Stimulated activated naive CD4-positive, alpha-beta T cell treated with Interleukin-2 at 50 U/mL for 16 hours (primary cell): ENCODE measurements at places on chromosomes 1 and 21.

DNA sequence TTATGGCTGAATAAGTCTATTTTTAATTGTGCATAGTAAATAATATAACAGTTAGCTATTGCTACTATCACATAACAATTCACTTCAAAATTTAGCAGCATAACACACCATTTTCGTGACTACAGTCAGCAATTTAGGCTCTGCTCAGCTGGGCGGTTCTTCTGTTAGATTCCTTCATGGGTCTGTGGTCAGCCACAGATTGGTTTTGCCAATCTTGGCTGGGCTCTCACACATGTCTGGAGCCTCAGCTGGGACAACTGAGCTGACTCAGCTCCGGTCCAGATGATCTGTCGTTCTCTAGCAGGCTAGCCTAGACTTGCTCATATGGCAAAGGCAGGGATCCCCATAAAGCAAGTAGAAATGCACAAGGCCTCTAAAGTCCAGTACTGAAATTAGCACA is 15.1 kb upstream of the CDC42BPA start:
- DNase-seq: no peak

GRCh38 chr1:36162680-36163239 is 6.8 kb downstream of the MAP7D1 start:
- no peak for DNase-seq

- no peak for DNase-seq
Measured at GRCh38 chr1:150309758-150310508, 11.4 kb upstream of the PRPF3 start.

- no peak for DNase-seq
Measured at GRCh38 chr1:232822530-232822929, 17.3 kb downstream of the MAP10 start.

DNA sequence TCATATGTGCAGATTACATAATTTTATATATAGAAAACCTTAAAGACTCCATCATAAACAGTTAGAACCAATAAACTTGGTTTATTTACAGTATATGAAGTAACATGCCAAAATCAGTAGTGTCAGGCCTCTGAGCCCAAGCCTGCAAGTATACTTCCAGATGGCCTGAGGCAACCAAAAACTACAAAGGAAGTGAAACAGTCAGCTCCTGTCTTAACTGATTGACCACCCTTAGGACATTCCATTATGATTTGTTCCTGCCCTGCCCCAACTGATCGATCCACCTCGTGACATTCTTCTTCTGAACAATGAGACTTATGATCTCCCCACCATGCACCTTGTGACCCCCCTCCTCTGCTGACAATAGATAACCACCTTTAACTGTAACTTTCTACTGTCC is 630.3 kb downstream of the AMY1C start:
- DNase-seq: no peak

- DNase-seq: no peak
Measured at GRCh38 chr1:152795686-152796085, 835 bp upstream of the LCE1D start.

DNA sequence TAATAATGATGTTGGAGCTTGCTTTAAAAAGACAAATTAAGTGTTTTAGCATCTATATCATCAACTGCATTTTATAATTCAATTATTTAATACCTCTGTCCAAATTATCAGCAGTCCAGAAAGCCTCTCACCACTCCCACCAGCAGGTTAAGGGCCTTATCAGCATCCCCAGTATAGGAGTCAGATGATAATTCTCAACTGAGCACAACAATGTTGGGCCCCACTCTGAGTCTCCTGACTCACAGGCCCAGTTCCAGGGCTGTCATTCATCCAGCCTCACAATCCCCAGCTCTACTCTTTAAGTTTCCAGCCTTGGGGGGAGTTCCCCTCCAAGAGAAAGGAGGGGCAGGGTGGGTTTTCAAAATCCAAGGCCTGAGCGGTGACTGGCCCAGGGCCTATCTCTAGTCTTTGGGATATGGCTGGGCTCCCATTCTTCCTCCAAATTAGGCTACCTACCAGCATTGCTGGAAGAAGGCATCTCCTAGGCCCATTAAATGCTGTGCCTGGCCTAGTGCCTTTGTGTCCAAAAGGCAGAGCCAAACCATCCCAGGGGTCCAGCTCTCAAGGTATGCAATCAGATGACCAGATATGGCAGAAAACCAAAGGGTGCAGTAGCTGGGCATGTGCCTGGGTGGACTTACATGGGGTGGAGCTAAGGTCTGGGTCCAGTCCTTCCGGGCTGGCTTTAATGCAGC is 134.1 kb downstream of the GLUL start:
- no peak for DNase-seq

- no peak for DNase-seq
Measured at GRCh38 chr1:206449565-206449964, 20.7 kb upstream of the IKBKE start.

DNA sequence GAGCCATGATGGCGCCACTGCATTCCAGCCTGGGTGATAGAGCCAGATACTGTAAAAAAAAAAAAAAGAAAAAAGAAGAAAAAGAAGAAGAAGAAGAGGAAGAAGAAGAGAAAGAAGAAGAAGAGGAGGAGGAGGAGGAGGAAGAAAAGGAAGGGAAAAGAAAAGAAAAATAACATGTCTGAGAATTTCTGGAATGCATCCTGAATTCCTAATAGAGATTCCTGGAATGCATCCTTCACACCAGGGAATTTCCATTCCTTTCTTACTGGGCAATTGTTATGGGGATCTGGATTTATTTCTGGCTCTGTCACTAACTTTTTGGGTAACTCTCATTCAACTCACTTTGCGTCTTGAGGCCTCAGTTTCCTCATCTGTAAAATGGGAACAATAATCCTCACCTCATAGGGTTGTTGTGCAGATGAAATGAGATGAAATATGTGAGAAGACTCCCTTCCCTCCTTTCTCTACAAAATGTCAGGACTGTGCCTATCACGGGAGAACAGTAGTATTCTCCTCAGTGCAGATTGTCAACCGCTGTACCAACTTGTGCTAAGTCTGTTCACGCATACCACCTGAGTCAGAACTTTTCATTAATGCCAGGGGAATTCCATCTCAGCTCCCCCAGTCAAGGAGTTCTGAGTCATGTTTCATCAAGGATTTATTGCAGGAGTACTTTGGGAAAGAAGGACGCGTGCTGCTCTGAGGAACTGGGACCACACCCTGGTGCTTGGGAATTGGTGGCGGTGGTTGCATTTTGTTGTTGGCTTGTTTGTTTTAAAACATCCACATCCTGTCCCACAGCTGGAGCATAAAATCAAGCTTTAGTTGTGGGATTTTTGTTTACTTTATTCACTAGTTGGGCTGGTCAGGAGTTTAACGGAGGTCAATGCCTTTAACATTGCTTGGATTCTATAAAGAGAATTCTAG is 42.4 kb upstream of the ROR1 start:
- DNase-seq: no peak

DNA sequence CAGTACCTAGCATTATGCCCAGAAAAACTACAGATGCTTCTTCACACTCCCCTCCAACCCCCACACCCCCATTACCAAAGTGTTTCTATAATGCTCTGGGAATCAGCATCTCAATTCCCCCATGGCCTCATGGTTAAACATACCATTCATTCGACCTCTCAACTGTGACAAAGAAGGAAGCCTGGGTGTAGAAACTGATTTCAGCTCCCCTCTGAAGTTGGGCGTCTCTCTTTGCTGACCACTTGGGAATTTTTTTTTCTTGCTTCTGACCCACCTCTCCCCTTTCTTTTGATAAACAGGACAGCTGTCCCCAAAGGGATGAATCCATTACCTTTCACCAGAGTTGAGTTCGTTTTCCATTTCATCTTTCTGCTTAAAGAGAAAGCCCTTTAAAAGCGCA is 116.4 kb upstream of the HOOK1 start:
- DNase-seq: no peak

GRCh38 chr1:199272628-199273086 is 633.8 kb downstream of the PTPRC start:
- DNase-seq: no peak

DNA sequence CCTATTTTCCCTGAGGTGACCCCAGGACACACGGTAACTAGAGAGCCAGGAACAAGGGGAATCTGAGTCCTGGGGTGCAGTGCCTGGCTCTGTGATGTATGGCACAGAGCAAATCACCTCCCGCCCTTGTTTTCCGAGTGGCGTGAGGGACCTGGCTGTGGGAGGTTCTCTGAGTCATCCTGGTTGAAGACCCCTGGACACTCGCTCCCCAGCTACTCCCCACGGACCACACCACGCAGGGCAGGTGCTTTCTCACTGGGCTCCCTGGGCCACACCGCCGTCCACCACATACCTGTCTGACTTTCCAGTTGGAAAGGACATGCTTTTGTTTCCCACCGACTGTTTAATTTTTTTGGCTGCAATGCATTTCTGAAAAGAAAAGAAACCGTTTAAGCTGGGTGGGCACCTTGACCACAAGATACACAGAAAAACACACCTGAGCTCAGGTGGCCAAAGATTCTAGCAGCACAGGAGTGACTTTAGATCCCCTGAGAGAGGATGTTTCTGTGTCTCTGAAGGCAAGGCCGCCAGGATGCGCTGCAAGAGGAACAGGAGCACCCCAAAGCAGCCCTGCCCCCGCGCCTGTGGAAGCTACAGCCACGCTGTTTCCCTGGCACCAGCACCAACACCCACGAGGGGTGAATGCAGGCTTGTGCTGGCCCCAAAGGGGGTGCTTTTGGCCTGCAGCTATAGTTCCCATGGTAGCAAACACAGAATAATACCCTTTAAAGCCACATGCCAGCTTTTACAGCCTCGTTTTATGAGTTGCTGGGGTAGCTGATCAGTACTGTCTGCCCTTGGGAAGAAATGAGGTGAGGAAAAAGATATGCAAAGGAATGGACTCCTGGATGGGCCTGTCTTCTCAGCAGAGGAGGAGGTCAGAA is 8.1 kb upstream of the SRM start:
- DNase-seq: no peak

DNA sequence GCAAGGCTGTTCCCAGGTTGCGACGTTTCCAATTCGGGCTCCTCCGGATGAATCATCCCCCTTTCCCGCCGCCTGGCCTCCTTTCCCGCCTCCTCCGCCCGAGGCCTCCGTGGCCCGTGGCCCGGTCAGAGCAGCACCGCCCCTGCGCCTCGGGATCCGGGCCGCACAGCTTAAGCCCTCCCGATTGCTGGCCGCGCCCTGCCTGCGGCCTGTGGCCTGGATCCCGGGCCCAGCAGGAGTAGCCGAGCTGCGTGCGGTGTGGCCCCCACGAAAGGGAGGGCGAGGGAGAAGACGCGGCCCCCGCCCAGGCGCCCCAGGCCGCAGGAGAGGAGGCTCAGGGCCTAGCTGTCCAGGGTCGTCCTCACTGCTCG is 1.0 kb downstream of the TMEM200B start:
- DNase-seq: no peak

- DNase-seq: no peak
Measured at GRCh38 chr1:68218490-68218889, 13.8 kb downstream of the WLS start.

DNA sequence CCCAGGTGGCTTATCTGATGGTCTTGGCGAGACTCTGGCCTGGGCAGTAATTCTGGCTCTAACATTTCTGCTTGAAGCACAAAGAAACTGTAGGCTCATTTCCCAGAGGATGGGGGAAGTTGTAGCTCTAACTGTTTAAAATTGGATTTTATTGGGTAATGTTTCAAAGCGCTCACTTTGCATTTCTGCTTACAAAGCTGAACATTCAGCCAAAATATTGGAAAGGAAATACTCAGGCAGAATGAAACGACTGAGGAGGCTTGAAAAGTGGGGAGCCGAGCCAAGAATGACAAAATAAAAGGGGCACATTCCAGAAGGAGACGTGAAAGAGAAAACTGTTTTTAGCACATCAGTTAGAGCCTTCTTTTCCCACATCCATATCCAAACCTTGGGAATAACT is 202.6 kb downstream of the GRIK1 start:
- DNase-seq: no peak
